ENCODE measurements at places on chromosomes 3 and 15.

DNA sequence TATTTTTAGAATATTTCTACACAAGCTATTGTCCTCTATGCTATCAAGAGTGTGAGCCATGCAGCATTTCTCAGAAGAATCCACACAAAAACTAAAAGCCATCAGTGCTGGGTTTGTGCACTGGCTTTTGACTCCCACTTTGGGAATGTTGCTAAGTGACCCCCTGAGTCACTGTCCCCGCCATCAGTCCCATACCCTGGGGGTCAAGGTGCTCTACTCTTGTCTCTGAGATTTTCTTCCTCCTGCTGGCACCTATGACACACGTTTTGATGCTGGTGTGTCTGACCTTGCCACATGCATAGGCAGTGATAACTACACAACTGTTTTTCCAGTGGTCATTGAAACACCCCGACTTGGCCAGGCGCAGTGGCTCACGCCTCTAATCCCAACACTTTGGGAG lies 19.8 kb downstream of the CMTM7 start:
- DNase-seq, result no peak

GRCh38 chr15:69104050-69104750 lies 56.2 kb upstream of the GLCE start:
- peak; percentile 7 for DNase-seq

- DNase-seq, result no peak
Measured at GRCh38 chr15:50825946-50826345, 60.4 kb upstream of the SPPL2A start.

DNA sequence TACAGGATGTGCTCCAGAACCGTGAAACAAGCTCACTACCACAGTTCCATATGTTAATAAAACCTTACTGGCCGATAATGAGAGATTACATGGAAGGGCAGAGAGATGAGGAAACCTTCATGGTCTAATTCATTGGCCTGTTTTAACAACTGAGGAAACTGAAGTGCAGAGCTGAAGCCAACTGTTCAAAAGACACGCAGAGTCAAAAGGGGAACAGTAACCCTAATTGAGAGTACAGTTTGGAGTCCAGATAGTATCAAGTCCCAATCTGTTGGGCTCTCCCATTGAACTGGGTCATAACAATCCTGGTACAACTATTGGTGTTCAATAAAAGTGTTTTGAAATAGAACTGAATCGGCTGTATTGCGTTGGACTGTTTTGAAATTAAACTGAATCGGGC lies 69.6 kb downstream of the SLC12A8 start:
- DNase-seq, result no peak

- DNase-seq, result peak; percentile 22
Measured at GRCh38 chr3:139586420-139587017, 47.0 kb upstream of the RBP1 start.
